Activated naive CD4-positive, alpha-beta T cell treated with anti-CD3 and anti-CD28 coated beads, Interleukin-2, amount 50 U/mL, for 72 hours (primary cell): ENCODE measurements at places on chromosomes 1 and 21. TPM values are rescaled to one million over a fixed set of nuclear protein-coding genes. Genes with fewer than 3 reads are reported as not detected.

Gene MKNK1
- 37.3 TPM for total RNA-seq

Gene F11R
- total RNA-seq: 26.0 TPM

Gene IBA57
- 3.2 TPM for total RNA-seq

Gene LCE1B
- total RNA-seq: not detected

DNA sequence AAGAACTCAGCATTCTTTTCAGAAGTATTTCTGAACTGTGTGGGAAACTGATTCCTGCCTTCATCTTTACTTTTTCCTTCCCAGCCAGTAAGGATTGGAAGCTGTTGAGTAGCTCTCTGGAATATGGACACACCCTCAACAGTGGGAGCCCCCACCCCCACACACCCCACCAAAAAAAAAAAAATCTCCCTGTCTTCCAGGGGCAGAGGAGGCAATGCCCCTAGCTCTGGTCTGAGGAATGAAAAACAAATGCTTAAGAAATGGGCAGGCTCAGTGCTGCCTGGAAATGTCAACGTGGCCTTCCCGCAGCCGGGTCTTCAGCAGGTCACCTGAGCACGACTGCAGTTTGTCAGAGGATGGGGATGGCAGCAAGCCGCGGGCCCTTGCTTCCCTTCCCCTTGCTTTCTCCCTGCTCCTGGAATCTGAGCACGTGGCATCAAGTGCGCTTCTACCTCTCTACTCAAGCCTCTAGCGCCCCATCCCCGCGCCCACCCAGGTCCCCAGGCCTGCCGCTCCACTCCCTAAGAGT is 479 bp downstream of the RGS16 start:
- DNase-seq: no peak

DNA sequence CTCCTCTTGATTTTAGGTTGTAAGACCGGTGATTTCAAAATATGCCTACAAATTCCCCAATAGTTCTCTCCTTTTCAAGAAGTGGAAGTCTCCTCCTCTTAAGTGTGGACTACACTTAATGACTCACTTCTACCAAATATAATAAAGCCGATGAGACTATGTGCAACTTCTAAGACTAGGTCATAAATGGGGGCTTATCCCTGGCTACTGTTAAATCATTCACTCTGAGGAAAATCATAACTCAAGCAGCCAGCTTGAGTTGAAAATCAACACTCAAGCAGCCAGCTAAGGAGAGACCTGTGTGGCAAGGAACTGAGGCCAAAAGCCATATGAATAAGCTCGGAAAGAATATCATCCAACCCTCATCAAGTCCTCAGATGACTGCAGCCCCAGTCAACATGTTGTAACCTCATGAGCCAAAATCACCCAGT is 49.6 kb upstream of the PSMG1 start:
- no peak for DNase-seq

DNA sequence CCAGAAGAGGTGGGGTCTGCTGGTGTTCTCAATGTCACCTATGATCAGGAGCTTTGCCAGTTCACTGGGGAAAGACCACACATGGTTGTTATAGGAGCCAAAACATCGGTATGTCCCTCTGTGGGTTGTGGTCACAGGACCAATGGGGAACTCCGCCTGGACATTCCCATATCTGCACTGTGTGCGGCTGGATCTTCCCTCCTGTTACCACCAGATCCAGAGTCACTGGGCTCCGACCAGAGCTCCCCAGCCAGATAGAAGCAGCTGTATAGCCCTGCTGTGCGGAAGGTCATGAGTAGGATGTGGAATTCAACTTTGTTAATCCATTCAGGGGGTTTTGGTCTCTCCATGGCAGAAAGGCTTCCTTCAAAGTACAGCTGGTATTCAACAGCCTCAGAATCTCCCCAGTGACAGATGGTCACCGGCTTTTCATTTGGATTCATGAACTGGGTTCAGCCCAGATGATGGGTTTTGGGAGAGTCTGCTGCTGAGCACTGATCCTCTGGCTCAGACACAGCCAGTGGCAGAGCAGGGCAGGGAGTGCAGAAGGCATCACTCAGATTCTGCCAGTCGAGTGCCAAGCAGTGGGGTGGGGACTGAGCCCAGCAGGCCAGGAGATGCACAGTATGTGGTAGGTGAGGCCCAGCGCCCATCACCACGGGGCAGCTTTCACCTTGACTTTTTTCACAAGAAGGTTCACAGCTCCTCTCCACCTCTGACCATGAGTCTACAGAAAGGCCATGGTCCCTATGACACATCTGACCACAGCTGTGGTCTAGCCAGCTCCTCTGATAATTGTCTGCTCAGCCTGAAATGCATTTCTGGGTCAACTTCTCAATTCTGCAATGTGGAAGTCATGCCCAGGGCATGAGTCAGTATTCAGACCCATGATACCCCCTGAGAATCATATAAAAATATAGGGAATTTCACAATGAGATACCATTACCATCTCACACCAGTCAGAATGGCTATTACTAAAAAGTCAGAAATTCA is 2.9 kb upstream of the SHCBP1L start:
- no peak for DNase-seq

DNA sequence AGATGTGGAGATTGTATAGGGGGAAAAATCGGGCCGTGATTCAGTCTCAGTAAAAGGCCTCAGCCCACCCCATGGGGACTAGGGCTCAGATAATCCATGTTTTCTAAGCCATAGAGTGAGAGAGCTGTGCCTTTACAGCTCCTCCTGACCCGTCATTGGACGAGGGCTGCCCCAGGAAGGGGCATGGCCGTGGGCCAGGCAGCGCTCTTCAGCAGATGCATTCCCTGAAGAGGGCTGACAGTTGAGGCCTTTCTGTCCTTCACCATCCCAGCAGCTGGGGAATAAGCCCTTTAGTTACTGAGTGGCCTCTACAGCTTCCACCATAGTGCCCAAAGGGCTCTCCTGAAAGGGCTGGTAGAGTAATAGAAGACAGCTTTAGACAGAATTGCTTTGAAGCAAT is 57.2 kb downstream of the ST3GAL3 start:
- no peak for DNase-seq

DNA sequence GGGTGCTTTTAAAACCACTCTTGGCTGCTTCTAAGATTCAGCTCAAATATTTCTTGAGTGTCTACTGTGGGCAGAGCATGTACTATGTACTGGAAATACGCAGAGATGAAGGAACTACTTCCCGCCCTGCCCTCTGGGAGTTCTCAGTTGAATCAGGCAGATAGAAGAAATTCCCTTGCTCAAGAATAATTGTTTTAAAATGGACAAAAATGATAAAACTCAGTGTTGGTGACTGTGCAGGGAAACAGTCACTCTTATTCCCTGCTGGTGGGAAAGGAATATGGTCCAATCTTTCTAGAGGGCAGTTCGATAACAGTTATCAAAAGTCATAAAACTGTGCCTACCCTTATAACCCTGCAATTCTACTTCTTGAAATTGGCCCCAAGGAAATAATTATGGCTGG is 16.9 kb upstream of the GRHL3 start:
- no peak for DNase-seq

GRCh38 chr1:246878551-246878950 is 53.2 kb downstream of the AHCTF1 start:
- DNase-seq: no peak

DNA sequence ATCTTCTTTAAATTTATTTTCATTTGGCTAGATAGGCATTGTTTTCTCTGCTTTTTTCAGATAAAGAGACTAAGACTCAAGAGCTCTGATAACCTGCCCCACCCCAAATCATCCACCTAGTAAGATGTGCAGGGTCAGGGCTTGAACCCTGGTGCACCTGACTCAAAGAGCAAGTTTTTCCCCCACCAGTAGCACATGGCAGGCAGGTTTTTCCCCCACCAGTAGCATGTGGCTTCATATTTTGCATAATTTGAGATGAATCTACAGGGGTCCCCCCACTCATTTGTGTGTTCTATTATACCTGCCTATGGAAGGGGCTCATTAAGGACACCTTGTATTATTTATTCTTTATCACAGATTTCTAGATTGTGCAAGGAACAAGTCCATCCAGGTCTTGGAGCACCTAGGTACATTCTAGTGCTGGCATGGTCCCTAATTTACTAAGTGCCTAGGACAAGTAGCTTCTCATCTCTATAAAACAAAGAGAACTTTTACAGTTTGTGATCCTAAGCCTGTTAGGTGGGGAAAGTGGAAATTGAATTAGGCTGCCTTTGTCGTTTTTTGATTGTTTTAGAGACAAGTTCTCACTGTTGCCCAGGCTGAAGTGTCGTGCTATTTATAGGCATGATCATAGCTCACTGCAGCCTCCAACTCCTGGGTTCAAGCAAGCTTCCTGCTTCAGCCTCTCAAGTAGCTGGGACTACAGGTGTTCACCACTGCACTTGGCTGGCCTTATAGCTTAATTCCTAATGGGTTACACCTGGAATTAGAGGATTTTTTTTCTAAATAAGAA is 13.2 kb upstream of the CTSE start:
- DNase-seq: no peak

DNA sequence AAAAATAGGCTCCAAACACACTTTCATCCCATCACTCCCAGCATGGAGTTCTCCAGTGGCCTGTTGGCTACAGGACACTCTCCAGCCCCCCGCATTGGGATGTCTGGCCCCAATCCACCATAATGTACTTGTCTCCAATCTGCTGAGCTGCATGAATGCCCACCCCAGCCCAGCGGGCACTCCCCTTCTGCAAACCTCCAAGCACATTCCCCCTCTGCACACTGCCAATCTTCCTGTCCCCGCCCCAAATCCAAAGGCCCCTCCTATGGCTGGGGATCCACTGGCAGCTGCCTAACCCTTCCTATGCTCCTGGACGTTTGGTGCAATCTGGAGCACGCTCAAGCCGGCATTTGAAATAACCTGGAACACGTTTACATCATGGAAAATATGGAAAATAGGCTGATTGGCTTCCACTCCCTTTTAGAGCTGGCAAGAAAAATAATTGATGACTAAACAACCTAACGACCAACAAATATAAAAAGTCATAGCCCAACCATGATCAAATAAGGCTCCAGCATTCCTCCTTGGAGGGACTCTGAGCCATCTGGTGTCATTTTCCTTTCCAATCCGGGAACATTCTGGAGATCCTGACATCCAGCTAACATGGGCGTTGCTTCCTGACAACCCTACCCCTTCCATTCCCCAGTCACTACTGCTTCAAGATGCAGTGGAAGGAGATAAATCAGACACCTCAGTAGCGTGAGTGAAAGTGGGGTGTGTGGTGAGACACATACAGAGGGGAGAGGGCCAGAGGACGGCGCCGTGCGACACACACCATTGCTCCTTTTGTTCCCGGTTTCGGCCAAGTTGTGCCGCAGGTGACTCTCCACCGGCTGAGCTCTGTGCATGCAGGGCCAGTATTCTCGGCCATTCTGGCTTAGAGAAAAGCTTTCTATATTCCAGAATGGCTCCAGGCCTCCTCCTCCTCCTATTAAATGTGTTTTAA is 41.6 kb downstream of the PDE9A start:
- DNase-seq: no peak

- DNase-seq: no peak
Observed at GRCh38 chr1:89780721-89781120, 40.1 kb upstream of the LRRC8D start.

DNA sequence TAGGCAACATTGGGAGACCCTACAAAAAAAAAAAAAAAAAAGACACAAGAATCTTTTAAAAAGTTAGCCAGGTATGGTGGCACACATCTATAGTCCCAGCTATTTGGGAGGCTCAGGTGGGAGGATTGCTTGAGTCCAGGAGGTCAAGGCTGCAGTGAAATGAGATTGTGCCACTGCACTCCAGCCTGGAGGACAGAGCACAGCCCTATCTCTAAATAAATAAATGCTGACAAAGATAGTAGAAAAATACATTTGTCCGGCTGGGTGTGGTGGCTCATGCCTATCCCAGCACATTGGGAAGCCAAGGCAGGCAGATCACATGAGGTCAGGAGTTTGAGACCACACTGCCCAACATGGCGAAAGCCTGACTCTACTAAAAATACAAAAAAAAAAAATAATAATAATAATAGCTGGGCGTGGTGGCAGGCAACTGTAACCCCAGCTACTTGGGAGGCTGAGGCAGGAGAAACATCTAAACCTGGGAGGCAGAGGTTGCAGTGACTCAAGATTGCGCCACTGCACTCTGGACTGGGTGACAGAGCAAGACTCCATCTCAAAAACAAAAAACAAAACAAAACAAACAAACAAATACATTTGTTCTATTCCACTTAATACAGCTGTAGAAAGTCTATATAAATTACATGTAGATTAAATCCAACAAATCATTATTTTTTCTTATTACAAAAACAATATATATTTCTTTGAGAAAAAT is 48.5 kb downstream of the PHACTR4 start:
- DNase-seq: no peak

DNA sequence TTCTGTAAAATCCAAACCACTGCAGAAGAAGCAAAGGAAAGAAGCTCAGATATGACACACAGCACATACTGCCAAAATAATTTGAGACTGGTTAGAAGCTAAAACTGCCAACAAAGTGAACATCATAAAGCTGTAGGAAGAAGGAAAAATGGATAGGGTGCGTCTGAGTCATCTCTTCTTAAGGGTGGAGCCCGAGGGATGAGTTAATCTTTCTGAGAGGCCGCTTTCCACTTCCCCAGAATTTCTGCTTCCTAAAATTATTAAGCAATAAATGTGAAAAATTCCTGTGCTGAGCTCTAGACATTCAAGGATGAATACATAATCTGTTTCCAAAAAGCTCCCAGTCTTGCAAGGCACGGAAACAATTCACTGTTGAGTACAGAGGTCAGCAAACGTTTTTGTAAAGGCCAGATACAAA is 20.1 kb downstream of the PPT1 start:
- DNase-seq: no peak

- no peak for DNase-seq
Observed at GRCh38 chr1:29921741-29922140, 685.4 kb downstream of the PTPRU start.

DNA sequence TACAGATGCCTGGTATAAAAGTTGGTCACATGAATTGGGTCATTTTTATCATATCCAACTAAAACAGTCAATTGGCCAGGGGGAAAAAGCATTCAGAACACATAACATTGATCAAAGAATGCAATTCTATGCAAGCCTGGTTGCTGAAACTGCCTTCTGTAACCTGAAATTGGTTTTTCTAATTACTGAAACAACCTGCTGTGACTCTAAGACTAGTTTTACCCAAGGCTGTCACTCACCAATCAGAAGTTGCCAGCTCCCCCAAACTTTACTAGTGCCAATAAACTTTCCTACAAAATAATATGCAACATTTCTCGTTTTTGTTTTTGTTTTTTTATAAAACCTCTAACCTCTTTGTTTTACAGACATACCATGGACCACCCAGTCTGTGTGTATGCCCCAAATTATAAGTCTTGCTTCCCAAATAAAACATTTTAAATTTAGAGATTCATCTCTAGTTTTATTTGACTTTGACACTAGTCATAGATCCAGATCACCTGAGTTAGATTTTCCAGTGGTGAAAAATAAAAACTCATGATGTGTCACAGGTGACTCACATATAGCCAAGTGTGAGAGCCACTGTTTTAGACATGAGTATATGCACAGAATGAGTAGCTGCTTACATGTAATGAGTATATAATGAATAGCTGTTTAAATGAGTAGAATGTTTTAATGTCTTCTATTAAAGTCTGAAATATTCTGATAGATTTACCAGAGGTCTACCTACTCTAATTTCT is 64.2 kb upstream of the CR2 start:
- DNase-seq: no peak

- DNase-seq: no peak
Observed at GRCh38 chr1:178847396-178847849, 23.5 kb downstream of the ANGPTL1 start.

- DNase-seq: no peak
Observed at GRCh38 chr1:85153149-85153891, 47.5 kb downstream of the SYDE2 start.

- DNase-seq: no peak
Observed at GRCh38 chr1:77538956-77539518, 143.4 kb downstream of the ZZZ3 start.
